ENCODE measurements at places on chromosomes 5 and 9. TPM values are rescaled to one million over a fixed set of nuclear protein-coding genes. Genes with fewer than 3 reads are reported as not detected.

- DNase-seq: no peak
These were observed 1.3 kb downstream of the PLPP7 start for GRCh38 chr9:131290767-131291370.

DNA sequence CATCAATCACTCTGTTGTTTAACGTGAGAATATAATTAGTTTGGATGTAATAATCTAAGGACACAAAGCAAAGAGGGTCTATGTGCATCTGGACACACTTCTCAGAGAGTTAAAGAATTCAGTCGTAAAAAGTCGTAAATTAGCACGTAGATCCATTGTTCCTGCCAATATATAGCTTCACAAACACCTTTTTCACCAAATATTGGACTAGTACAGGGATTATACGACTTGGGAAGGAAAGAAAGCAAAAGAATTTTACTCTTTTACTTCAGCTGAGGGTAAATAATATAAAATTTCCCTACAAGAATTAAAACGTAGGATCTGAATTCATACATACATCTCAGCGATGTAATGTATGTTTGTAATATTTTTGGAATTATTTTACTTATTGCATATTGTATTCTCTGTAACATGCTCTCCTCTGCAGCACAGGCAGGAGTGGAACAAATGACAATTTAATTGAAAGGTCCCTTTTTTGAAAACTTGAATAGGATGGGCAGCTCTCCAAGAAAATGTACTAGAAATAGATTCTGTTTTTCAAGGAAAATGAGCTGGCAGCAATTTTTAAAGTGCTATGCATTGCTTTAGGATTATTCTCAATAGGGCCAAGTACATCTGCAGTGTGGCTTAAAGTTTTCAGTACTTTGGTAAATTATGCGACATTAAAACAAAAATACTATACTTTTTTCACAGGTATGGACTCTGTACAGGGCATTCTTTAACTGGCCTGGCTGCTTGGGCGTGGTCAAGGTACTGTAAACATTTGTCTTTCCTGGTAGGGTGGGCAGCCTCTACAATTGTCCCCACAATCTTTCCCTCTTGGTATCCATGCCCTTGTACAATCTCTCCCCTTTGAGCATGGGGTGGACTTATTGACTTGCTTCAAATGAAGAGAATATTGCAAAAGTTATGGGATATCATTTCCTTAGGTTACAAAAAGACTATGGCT is 39.7 kb upstream of the HSD17B4 start:
- DNase-seq: no peak

GRCh38 chr5:73987915-73988314 is 361.9 kb downstream of the ARHGEF28 start:
- DNase-seq: no peak

DNA sequence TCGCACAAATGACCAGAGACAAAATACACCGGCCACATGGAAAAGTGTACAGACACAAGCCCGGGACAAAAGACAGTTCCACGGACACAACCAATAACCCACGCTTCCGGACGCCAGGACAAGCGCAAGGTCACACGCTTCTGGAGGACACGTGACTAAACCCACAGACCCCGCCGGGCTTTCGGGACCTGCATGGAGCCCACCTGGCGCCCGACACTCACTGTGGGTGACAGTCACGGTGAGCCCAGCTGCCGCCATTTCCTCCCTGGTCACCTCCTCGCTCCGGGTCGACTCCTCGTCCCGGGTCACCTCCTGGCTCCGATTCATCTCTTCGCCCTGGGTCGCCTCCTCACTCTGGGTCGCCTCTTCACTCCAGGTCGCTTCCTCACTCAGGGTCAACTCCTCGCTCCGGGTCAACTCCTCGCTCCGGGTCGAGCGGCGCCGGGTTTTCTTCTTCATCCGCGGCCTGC is 470 bp downstream of the BAG1 start:
- peak; percentile 17 for DNase-seq

DNA sequence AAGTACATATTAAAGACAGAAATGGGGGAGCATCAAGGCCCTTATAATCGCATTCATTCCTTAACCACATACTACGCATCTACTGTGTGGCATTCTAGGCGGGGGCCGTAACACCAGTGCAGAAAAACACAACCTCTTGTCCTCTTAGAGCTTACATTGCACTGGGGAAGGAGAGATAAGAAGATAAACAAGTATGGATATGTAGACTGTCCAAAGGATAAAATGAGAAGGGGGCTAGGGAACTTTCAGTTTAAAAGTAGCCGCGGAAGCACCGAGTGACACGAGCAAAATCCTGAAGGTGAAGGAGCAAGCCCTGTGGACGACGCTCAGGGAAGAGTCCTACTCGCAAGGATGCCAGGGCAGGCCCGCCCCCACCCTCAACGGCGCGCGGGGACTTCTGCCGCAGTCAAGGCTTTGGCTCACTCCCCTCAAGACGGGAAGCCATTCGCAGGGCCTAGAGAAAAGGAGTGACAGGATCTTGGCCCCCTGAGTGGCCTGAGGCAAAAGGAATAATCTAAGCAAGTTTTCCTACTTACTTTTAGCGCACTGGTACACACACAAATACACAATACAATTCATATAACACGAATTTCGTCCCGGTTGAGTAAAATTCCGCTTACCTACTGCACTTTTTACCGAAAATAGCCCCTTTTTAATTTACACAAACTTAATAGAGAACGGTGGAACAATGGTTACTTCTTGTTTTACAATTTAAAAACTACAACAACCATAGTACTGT is 1.3 kb upstream of the NIPBL start:
- peak; percentile 78 for DNase-seq

DNA sequence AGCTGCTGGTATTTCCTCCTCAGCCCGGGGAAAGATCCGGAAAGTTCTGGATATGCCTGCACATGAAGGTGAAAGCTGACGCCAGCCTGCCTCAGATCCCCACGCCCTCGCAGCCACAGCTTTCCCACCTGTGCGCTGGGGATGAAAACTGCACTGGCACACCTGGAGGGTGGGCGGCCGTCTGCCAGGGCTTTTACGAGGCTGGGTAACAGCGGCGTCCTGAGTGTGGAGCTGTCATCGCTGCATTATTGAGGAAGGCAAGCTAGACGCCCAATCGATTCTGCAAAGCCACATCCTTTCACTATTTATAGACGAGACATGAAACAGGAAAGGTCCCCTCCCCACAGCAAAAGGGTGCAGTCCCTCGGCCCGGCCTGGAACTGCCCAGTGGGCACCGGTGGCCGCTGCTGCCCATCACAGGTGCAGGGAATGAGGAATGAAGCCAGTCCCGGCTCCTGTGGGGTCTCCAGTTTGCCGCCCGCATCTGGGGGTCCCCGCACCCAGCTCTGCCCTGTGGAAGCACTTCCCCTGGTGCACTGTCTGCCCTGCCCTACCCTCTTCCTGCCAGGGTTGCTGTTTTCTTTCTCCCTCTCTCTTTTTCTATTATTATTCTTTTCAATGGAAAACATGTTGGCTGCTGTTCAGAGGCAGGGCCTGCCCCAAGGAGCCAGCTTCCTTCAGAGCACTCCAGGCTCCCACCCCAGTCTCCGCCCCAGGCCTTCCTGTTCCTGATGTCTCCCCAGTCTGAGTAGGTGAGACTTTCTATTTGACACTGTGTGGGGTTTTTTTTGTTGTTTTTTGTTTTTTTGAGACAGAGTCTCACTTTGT is 7.0 kb downstream of the NOTCH1 start:
- no peak for DNase-seq

GRCh38 chr9:121424024-121424432 is 54.0 kb upstream of the STOM start:
- no peak for DNase-seq

GRCh38 chr5:7053125-7053524 is 339.9 kb downstream of the TENT4A start:
- DNase-seq: no peak

DNA sequence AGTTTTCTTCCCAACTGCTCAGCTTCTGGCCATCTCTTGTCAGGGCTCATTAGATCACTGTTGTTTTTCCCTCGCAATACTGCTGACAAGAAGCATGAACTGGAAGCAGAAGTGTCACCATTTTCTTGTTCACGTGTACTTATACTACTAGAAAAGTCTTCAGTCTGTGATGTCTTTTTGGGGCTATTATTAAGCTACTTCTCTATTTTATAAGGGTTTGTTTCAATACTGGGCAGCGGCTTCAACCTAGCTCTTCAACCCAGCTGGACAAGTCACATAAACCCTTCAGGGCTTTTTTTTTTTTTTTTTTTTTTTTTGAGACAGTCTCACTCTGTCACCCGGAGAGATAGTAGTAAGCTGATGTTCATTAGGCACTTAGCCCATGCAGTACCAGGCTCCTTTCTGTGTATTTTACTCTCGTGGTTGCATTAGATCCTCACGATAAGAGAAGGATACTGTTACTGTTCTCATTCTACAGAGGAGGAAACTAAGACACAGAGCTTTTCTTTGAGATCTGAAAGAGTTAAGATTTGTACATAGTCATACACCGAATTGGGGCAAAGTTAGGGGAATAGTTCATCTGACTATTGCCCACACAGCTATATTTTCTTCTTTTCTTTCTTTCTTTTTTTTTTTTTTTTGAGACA is 20.5 kb downstream of the RAPGEF1 start:
- no peak for DNase-seq

GRCh38 chr9:2341126-2341525 is 280.5 kb upstream of the VLDLR start:
- no peak for DNase-seq

GRCh38 chr5:116947691-116948528 is 373.3 kb upstream of the SEMA6A start:
- DNase-seq: no peak

GRCh38 chr5:41212935-41213334 is 397 bp downstream of the C6 start:
- no peak for DNase-seq

DNA sequence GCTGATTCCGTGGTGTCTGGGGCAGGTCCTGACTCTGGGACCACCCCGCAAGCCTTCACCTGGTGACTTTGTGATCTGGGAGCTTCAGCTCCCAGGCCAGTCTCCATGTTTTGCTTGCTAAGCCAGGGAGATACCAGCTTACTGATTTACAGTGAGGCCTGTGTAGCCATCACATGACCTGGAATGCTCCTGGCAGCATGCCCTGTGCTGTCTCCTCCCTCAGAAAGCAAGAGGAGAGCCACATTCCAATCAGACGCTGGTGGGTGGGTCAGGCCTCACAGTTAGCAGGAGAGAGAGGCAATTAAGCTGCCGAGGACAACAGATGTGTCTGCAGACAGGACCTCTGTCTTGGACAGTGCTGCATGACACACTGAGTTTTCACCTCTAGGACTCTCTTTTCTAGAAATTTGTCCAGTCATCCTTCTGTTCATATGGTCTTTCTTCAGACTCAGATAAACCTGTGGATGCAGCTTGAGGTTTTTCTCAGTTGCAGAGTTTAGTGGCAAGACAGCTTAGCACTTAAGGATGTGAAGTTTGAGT is 24.4 kb upstream of the GRPEL2 start:
- peak; percentile 85 for DNase-seq

GRCh38 chr5:160693831-160694465 is 158.1 kb downstream of the ATP10B start:
- no peak for DNase-seq

The C9orf50 gene
- 0.60 TPM for polyA plus RNA-seq

The ANKRD31 gene
- polyA plus RNA-seq: 0.51 TPM

The ZDHHC11B gene
- 24.9 TPM for polyA plus RNA-seq

The MEIKIN gene
- polyA plus RNA-seq: 0.36 TPM

The LRRC70 gene
- polyA plus RNA-seq: 2.4 TPM

The PCDHGC4 gene
- polyA plus RNA-seq: 91.8 TPM

All from spinal cord (tissue), 10 donors.